Hypothalamus (tissue), 51 donors: ENCODE measurements at places on chromosomes 11 and 22.

- DNase-seq: no peak
Observed at GRCh38 chr11:120956710-120957495, 67.0 kb upstream of the TBCEL start.

DNA sequence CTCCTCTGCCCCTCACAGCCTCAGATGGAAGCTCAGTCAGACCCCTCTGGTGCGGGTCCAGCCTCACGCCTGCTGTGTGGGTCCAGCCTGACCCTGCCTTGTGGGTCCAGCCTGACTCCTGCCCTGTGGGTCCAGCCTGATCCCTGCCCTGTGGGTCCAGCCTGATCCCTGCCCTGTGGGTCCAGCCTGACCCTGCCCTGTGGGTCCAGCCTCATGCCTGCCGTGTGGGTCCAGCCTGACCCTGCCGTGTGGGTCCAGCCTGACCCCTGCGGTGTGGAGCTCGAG lies 445.3 kb downstream of the BRD1 start:
- DNase-seq: no peak

DNA sequence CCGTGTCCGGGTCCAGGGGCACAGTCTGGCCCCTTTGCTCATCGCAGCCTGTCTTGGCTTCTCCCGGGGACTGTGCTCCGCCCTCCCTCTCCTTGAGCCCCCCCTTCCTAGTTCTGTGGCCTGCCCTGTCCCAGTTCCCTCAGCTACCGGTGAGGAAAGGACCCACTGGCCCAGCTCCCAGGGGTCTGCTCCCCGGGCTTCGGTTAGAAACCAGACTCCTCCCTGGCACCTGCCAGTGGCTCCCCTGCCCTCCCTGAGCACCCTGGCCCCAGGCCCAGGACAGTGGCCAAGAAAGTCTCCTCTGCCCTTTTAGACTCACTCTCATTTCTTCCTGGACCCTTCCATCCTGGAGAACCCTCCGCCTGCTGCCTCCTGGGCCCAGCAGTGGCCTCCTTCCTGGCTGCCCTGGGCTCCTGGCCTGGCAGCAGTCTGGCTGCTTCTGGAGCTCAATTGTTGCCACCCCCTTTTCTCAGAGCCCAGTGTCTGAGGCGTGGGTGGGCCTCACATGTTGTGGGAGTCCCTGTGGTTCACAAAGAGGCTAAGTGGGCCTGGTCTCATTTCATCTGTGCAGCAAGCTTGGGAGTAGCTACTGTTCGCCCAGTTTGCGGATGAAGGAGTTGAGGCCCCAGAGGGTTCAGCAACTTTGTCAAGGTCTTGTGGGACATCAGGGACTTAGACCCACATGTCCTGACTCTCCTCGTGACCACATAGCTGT lies 12.6 kb downstream of the PRDM11 start:
- DNase-seq: no peak

DNA sequence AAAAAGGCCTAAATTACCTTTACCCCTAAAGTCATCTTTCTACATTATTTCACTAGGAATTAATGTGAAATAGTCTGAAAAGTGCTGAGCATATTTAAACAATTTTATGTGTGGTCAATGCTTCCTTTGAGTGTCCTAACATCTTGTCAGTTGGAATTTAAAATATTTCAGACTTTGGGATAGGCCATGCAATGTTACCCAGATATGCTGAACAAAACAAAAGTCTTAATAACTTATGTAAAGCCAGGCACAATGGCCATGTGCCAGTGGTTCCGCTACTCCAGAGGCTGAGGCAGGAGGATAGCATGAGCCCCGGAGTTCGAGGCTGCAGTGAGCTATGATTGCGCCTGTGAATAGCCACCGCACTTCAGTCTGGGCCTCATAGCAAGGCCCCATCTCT lies 137.4 kb downstream of the CADM1 start:
- DNase-seq: no peak
